Foreskin keratinocyte (primary cell): ENCODE measurements at places on chromosomes 3 and 15. TPM values are rescaled to one million over a fixed set of nuclear protein-coding genes. Genes with fewer than 3 reads are reported as not detected.

- DNase-seq, result peak; percentile 49
These were observed 79.2 kb upstream of the CCNL1 start for GRCh38 chr3:157239082-157239704.

DNA sequence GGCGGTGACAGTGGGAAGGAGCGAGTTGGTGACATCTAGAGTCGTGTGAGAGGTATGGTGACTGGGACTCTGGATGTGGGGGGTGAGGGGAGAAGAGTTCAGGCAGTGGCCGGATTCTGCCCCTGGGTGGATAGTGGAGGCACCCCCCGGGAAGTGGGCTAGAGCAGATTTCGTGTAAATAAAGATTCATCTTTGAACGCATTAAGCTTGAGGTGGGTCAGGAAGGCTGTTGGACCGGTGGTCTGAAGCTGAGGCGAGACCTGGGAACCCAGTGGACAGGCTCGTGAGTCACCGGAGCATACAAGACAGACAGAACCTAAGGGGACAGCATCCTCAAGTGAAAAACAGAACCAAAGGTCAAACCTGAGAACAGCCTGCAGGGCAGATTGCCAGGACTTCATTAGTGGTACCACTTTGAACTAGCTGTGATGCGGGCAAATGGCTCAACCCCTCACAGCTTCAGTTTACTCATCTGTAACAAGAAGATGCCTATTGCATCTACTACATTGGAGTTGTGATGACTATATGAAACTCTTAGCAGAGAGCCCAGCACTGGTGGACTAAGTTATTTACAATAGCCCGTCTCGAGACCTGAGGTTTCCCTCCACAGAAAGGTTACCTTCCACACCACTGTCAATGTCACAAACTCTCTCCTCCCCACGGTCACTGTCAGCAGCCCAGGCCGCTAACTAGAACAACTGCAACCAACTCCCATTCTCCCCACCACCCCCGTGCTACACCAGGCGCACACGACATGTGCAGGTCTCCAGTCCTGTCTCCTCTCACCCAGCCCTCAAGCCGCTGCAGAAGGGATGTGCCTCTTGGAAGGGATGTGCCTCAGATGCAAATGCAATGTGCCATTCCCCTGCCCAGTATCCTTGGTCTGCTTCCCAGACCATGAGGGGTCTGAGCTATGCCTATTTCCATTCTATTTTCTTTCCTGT is 901 bp upstream of the CLN6 start:
- DNase-seq, result no peak

DNA sequence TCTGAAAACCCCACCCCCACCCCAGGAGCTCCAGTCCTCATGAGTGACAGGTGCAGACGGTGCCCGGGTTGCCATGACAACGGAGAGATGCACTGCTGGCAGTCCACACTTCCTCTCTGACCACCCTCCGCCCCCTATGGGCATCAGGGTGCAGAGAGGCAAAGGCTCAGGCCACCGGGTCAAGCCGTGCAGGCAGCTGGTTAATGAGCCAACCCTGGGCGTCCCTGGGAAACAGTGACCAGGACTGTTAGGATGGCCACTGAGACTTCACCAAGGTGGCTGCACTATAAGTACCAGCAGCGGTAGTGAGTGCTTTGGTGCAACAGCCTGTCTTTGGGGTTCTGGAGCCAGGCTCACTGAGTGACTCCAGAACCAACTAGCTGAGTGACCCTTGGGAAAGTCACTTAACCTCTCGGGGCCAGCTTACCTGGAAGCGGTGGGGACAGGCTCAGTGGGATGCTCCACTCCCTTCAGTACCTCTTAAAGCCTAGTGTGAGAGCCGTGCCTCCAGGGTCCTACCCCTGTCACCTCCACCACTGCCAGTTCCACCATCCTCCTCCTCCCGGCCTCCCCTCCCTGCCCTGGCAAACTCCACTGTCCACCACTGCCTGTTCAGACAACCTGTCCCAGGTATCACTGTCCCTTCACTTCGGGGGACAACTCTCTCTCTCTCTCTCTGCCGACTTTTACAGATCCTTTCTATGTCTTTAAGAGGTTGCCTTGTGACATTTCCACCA is 121.0 kb upstream of the PRR20G start:
- DNase-seq, result no peak

- no peak for DNase-seq
These were observed 329.3 kb upstream of the THBS1 start for GRCh38 chr15:39251413-39252133.

GRCh38 chr3:183244219-183244618 is 8.8 kb upstream of the B3GNT5 start:
- DNase-seq, result peak; percentile 85

FANCD2OS gene
- total RNA-seq, result not detected in 2 replicates

DNA sequence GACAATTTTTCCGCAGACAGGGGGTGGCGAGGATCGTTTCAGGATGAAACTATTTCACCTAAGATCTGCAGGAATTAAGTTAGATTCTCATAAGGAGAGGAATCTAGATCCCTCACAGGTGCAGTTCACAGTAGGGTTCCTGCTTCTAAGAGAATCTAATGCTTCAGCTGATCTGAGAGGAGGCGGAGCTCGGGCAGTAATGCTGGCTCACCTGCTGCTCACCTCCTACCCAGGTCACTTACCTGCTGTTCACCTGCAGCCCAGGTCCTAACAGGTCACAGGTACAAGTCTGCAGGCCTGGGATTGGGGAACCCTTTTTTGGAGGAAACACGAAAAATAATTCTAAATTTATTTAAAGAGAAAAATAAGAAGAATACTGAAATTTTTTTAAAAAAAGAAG is 406.8 kb downstream of the MCTP2 start:
- no peak for DNase-seq

CADPS gene
- 0.11 and 0.41 TPM in 2 replicates for total RNA-seq
